ENCODE measurements at places on chromosomes 4 and X. TPM values are rescaled to one million over a fixed set of nuclear protein-coding genes. Genes with fewer than 3 reads are reported as not detected.
A peak's percentile ranks its signal among the peaks of the same experiment; 100 is the strongest.

GRCh38 chrX:15751155-15751819 is 13.2 kb downstream of the CA5B start:
- peaks cover 32% of the 10 kb centered on the region for H3K4me1 ChIP-seq
- H3K27ac ChIP-seq: peak overlapping the region; percentile 93

- no peaks in the 10 kb centered on the region for H3K27me3 ChIP-seq
- no peaks in the 10 kb centered on the region for H3K36me3 ChIP-seq
- H3K4me1 ChIP-seq: no peaks in the 10 kb centered on the region
- no peak overlapping the region for H3K4me3 ChIP-seq
Observed at GRCh38 chr4:92381616-92382015, 77.8 kb downstream of the GRID2 start.

GRCh38 chrX:141278306-141278705 is 36.0 kb upstream of the SPANXC start:
- H3K4me1 ChIP-seq: no peaks in the 10 kb centered on the region
- H3K36me3 ChIP-seq: no peaks in the 10 kb centered on the region
- no peaks in the 10 kb centered on the region for H3K27me3 ChIP-seq
- H3K27ac ChIP-seq: no peak overlapping the region
- no peak overlapping the region for H3K4me3 ChIP-seq

TLR7 gene
- total RNA-seq: 0.31 TPM
